CD4-positive, alpha-beta T cell treated with Interleukin-12 subunit alpha and Interleukin-12 subunit beta, for 1 hour (primary cell): ENCODE measurements at places on chromosomes 3 and 15.
A peak's percentile ranks its signal among the peaks of the same experiment; 100 is the strongest.

- DNase-seq = no peak
These were observed 266.5 kb upstream of the LRTM1 start for GRCh38 chr3:55194376-55194775.

- no peak for DNase-seq
These were observed 55.0 kb upstream of the EPHB3 start for GRCh38 chr3:184506561-184506991.

DNA sequence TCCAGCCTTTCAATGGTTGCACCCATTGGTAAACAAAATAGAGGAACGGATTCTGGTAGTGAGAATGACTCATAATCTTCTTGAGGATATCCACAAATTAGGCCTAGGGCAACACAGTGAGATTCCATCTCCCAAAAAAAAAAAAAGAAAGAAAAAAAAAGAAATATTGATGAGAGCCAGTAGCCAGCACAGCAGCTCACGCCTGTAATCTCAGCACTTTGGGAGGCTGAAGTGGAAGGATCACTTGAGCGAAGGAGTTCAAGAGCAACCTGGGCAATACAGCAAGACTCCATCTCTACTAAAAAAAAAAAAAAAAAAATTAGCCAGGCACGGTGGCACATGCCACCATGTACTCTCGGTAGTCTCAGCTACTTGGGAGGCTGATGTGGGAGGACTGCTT is 51.9 kb downstream of the DENND4A start:
- no peak for DNase-seq

DNA sequence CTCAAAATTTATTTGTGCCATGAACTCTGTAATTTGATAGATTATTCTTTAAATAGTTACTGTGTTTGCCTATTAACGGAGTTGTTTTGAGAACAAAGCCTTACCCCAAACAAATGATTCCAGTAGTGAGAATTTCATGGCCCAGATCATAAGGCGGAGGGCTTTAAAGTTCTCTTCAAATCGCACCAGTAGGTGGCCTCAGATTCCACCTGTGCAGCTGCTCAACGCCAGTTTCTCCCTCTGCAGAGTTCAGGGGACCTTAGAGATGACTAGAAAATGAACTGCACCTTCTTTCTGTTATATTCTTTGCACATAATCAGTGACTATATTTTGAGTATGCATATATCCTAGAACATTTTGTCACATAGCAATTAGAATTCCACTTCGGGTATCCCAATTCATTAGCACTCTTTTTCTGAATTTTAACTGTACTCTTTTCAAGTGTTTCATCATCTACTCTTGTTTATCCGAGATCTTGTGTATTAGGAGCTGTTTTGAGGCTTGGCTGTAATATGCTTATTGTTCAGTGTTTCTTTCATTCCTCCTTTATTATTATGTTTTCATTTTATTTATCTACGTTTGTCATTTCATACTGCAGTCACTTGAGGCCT is 232.6 kb upstream of the CHRM5 start:
- peak; percentile 8 for DNase-seq

DNA sequence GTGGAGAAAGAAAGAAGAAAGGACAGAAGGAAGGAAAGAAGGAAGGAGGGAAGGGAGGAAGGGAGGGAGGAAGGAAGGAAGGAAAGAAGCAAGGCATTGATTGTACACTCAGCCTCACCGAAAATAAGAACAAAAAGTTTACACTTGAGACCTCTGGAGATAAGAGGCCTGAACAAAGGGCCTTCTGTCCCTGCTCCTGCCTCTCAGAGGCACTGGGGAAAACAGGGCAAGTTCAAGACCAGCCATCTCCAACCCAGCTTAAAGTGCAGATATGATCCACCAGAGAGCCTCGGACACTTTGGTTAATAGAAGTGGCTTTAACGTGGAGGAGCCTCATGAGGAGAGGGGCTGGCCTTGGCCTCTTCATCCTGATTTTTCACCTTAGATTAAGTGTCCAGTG is 582.9 kb upstream of the PPP2R3A start:
- DNase-seq = no peak

- no peak for DNase-seq
These were observed 31.5 kb upstream of the FAM81A start for GRCh38 chr15:59406446-59406845.

DNA sequence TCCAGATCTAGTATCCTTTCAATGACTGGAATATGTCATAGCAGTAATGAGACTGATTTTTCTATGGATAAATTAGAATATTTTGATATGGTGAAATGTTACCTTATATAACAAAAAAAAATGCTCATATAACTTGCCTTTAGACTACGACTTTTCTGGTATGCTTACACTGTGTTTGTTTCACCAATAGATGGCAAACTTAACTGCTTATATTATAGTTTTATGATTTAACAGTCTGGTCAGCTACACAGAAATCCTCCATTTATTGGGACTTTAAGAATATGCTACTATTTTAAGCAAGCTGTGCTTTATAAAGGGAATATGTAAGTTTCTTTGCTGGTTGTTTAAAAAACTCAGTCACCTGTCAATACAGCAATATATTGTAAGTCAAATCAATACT is 205.6 kb downstream of the VGLL3 start:
- DNase-seq = no peak

GRCh38 chr15:45780352-45780751 is 145.5 kb downstream of the SQOR start:
- DNase-seq = no peak

DNA sequence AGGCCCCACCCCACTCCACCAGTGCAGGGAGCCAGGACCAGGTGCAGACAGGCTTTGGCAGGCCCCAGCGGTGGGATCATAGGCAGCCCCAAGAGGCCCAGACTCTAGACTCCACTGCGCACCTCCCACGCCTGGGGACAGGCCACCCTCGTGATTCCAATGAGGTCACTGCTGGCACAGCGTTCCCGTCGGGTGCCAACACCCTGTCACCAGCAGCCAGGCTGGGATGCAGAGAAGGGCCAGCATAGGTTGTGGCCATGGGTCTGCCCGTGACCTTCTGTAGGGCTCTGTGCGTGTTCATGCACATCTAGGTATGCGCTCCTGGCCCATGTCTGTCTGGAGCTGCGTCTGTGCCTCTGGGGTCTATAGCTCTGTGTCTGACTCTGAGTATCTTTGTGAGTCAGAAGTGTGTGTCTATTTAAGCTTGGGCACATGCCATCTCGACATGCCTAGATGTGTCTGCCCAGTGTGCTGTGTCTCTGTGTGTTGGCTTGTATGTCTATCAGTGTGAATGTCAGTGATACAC is 13.0 kb downstream of the VIPR1 start:
- DNase-seq = no peak

DNA sequence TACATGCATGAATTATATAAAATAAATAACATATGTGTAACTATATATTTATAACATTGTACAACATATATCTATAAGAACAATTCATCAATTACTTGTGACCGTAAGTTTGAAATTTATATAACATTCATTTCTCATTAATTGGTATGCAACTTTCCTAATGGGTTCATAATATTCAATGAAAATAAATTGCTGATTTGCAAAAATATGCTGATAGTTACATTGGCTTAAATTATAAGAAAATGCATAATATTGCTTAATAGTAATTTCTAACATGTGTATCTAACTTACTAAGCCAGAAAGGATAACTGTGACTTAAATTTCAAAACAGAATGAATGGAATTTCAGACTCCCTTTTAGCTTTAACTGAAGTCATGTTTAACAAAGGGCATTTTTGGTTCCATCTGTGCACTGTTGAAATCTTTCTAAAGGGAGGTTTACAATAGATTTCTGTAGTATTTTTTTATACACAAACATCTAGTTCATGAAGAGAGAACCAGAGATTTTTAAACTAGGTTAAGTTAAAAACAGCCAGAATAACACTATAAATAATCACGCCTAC is 310.9 kb downstream of the TBC1D5 start:
- no peak for DNase-seq

DNA sequence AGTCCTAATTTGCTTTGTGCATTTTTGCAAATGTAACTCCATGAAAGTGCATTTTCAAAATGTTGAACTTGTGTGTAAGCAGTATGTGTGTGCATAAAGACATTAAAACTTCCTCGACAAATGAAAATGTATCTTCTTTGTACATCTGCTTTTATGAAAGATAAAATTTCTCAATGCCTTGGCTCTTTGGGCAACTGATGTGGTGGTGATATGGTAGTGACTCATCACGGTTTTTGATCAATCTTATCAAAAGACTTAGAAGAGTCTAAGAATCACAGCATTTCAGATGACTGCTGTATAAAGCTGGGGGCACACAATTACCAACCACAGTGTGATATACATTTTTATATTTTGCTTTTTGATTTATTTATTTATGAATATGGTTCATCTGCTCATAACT is 5.4 kb upstream of the MASP1 start:
- no peak for DNase-seq

- DNase-seq = no peak
These were observed 94.9 kb downstream of the AKAP13 start for GRCh38 chr15:85475317-85475701.

- DNase-seq = no peak
These were observed 38.2 kb upstream of the GYG1 start for GRCh38 chr3:148953094-148953493.

DNA sequence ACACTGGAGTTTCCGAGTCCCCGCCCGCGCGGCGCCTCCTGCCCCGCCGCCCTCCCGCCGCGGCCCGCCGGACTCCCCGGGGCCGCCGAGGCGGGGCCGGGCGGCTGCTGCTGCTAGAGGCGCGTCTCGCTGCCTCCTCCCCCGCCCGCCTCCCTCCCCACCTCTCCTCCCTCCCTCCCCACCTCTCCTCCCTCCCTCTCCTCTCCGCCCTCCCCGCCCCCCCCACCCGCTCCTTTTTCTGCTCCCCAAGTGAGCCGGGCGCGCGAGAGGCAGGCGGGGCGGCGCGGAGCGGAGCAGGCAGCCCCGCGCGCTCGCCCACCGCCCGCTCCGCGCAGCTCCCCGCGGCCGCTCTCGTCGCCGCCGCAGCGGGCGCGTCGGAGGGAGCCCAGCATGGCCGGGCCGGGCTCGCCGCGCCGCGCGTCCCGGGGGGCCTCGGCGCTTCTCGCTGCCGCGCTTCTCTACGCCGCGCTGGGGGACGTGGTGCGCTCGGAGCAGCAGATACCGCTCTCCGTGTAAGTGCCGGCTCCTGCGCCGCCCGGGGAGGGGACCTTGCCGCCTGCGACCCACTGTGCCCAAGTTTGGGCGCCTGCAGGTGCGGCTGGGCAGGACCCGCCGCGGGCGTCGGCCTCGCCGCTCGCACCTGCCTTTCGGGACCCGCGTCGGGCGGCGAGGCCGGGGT is at the start of gene CACNA2D3:
Gene CACNA2D3 (plus strand): TSS at position 229 of the 679 bp plus-strand sequence.
- no peak for DNase-seq

- DNase-seq = no peak
These were observed 56.4 kb downstream of the UMPS start for GRCh38 chr3:124786511-124787241.

GRCh38 chr3:30948426-30948825 is 54.0 kb upstream of the GADL1 start:
- no peak for DNase-seq

- no peak for DNase-seq
These were observed 740.3 kb downstream of the OTOL1 start for GRCh38 chr3:162236949-162237348.

DNA sequence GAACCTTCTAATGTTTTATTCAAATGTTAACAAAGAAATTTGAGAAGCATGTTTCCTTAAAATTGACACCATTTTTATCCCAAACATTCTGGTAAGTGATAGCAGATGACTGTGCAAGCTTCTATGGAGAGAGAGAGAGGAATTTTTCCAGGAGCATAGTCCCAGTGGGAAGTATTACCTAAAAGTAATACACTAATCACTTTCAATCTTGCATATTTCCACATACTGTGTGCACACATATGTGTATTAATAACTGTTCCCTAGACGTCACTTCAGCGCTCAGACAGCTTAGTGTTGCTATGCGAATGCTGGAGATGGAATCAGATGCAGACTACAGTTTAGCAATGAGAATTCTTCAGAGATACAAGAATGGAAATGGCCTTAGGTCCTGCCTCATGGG is 424.3 kb upstream of the TPRG1 start:
- no peak for DNase-seq

- DNase-seq = no peak
These were observed 951.5 kb upstream of the CFAP20DC start for GRCh38 chr3:60001369-60001768.

DNA sequence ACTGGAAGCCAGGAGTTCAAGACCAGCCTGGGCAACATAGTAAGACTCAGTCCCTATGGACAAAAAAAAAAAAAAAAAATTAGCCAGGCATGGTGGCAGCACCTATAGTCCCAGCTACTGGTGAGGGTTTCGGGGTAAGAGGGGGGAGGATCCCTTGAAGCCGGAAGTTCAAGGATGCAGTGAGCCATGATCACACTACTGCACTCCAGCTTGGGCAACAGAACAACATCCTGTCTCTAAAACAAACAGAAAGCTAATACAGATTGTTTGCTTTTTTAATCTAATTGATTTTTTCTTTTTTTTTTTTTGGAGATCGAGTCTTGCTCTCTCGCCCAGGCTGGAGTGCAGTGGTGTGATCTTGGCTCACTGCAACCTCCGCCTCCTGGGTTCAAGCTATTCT is 1.6 kb upstream of the IMP3 start:
- DNase-seq = no peak

DNA sequence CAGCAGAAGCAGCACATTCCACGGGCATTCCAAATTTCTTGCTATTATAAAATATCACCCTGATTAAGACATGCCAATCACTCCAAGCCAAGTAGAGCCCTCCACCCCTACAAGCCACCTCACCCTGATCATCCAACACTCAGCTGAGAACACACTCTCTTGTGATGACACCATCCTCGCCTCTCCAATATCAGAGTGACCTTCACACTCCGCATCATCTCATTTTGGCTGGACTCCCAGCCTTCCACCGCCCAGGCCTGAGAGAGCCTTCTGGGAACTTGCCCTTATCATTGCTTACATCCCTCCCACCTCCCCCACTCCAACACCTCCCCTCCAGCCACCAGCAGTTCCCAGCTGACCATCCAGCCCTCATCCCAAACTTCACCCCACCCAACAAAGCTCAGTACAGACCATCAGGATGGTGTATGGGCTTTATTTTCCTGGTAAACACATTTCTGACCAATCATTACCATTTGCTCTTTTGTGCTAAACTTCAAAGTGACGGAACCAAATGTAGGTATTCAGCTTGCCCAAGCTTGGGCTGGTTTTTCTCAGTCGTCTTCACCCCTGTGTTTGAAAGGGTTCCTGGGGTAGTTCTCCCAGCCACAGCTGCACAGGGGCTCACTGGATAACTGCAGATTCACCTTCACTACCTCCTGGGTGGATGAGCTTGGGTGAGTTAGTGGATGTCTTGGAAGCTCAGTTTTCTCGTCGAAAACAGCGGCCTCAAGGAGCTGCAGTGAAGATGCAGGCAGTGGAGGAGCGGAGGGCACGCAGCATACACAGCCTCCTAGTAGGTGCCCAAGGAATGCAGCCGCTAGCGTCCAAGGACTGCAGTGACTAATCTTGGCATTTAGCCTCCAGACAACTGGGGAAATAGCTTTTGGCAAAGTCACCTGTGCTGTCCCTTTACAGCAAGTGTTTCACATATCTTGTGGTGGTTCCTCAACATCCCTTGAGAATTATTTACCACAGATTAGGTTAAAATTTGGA is 115.1 kb downstream of the LIPC start:
- no peak for DNase-seq

- peak; percentile 54 for DNase-seq
These were observed 14.2 kb upstream of the U2SURP start for GRCh38 chr3:142987080-142987700.

- peak; percentile 21 for DNase-seq
These were observed 892 bp downstream of the NMD3 start for GRCh38 chr3:161221806-161222600.

- DNase-seq = peak; percentile 24
These were observed 72.7 kb downstream of the IL1RAP start for GRCh38 chr3:190586631-190587011.

GRCh38 chr15:42218953-42219592 is 11.0 kb upstream of the VPS39 start:
- DNase-seq = no peak
